ENCODE measurements at places on chromosomes 16 and 17.

GRCh38 chr16:23505671-23506605 lies 4.4 kb downstream of the GGA2 start:
- no peak for DNase-seq

GRCh38 chr16:78364556-78364880 lies 265.1 kb downstream of the WWOX start:
- no peak for DNase-seq

DNA sequence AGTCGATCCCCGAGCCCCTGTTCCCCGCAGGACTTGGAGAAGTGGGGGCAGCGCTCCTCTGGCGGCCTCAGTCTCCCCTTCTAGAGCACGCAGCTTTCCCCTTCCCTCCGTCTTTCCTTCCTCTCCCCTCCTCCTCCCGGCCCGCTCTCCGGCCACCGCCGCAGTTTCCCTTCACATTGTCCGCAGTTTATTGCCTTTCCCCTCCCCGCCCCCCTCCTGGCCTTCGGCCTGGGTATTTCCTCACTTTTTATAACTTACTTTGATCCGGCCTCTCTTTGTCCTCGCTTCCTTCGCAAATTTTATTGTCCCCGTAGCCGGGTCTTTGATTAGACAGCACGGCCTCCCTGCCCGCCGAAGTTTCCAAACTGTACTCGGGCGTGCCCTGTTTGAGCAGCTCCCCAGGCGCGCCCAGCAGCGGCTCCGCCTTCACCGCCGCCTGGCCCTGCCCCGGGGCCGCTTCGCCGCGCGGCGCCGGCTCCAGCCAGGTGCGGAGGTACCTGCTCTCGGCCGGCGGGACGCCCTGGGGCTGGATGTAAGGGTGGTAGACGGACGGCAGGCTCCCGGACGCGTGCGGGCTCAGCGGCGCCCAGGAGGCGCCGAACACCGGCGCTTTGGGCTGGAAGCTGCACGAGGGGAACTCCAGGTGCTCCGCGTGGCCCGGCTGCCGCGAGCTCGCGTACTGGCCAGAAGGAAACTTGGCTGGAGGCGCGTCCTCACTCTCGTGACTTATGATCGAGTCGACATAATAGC lies 488 bp downstream of the HOXB9 start:
- DNase-seq = no peak

- DNase-seq = no peak
Observed at GRCh38 chr16:54456291-54456690, 169.7 kb upstream of the IRX3 start.

GRCh38 chr17:46949291-46950174 lies 26.6 kb downstream of the GOSR2 start:
- peak; percentile 39 for DNase-seq
